Renal pelvis (tissue), 12 donors: ENCODE measurements at places on chromosomes 2 and 18. TPM values are rescaled to one million over a fixed set of nuclear protein-coding genes. Genes with fewer than 3 reads are reported as not detected.

The ARHGAP25 gene
- 7.0 TPM for polyA plus RNA-seq

The ZSWIM2 gene
- polyA plus RNA-seq, result not detected

The SH3YL1 gene
- 123 TPM for polyA plus RNA-seq

The OSR1 gene
- 10.8 TPM for polyA plus RNA-seq

The CMPK2 gene
- polyA plus RNA-seq, result 3.5 TPM

The ONECUT2 gene
- polyA plus RNA-seq, result 0.14 TPM

The ERMN gene
- 0.39 TPM for polyA plus RNA-seq

The ACKR3 gene
- polyA plus RNA-seq, result 62.1 TPM

The NAT8 gene
- polyA plus RNA-seq, result 29.7 TPM

The BOK gene
- polyA plus RNA-seq, result 29.9 TPM

The TRIM54 gene
- polyA plus RNA-seq, result 8.2 TPM

The TDRD15 gene
- not detected for polyA plus RNA-seq

The TMEM37 gene
- 66.1 TPM for polyA plus RNA-seq

The AGXT gene
- polyA plus RNA-seq, result 0.11 TPM

The IHH gene
- polyA plus RNA-seq, result 3.2 TPM

The MC4R gene
- 0.32 TPM for polyA plus RNA-seq

The CRYGC gene
- not detected for polyA plus RNA-seq

The B3GNT7 gene
- 4.2 TPM for polyA plus RNA-seq

The CAPN10 gene
- polyA plus RNA-seq, result 30.9 TPM

The MAPK4 gene
- 8.8 TPM for polyA plus RNA-seq

The HOXD13 gene
- polyA plus RNA-seq, result 0.08 TPM

The FBXO36 gene
- 5.9 TPM for polyA plus RNA-seq

The IAH1 gene
- polyA plus RNA-seq, result 42.0 TPM

The LRP1B gene
- polyA plus RNA-seq, result 0.78 TPM

The CAVIN2 gene
- 37.8 TPM for polyA plus RNA-seq
